ENCODE measurements at places on chromosomes 11 and 22. TPM values are rescaled to one million over a fixed set of nuclear protein-coding genes. Genes with fewer than 3 reads are reported as not detected.

TCN1 gene
- 10.9 TPM for polyA plus RNA-seq

SYT13 gene
- 0.02 TPM for polyA plus RNA-seq

TRIM68 gene
- polyA plus RNA-seq, result 3.7 TPM

F2 gene
- 0.04 TPM for polyA plus RNA-seq

PHETA2 gene
- 10.0 TPM for polyA plus RNA-seq

APOA4 gene
- polyA plus RNA-seq, result 0.05 TPM

TMEM151A gene
- 0.01 TPM for polyA plus RNA-seq

TNKS1BP1 gene
- 249 TPM for polyA plus RNA-seq

NAA40 gene
- polyA plus RNA-seq, result 11.8 TPM

FEN1 gene
- polyA plus RNA-seq, result 19.6 TPM

GRAP2 gene
- 1.3 TPM for polyA plus RNA-seq

TBX1 gene
- 1.3 TPM for polyA plus RNA-seq

SREBF2 gene
- 66.4 TPM for polyA plus RNA-seq

MMP7 gene
- polyA plus RNA-seq, result 0.42 TPM

BCO2 gene
- polyA plus RNA-seq, result 9.1 TPM

LMNTD2 gene
- polyA plus RNA-seq, result 2.9 TPM

MUC15 gene
- polyA plus RNA-seq, result 19.1 TPM

ARHGAP42 gene
- polyA plus RNA-seq, result 1.0 TPM

STT3A gene
- polyA plus RNA-seq, result 19.1 TPM

Data from esophagus (tissue), 2 donors.